ENCODE measurements at places on chromosomes 4 and X. TPM values are rescaled to one million over a fixed set of nuclear protein-coding genes. Genes with fewer than 3 reads are reported as not detected.

KDR gene
- 0.17 TPM for total RNA-seq

CXXC4 gene
- 1.7 TPM for total RNA-seq

HDX gene
- total RNA-seq, result 3.8 TPM

ETDB gene
- not detected for total RNA-seq

GPR119 gene
- total RNA-seq, result not detected

MSX1 gene
- total RNA-seq, result 34.9 TPM

PLRG1 gene
- total RNA-seq, result 151 TPM

MAGEB3 gene
- total RNA-seq, result not detected

FOXP3 gene
- total RNA-seq, result not detected
